ENCODE measurements at places on chromosomes 1 and 21.

DNA sequence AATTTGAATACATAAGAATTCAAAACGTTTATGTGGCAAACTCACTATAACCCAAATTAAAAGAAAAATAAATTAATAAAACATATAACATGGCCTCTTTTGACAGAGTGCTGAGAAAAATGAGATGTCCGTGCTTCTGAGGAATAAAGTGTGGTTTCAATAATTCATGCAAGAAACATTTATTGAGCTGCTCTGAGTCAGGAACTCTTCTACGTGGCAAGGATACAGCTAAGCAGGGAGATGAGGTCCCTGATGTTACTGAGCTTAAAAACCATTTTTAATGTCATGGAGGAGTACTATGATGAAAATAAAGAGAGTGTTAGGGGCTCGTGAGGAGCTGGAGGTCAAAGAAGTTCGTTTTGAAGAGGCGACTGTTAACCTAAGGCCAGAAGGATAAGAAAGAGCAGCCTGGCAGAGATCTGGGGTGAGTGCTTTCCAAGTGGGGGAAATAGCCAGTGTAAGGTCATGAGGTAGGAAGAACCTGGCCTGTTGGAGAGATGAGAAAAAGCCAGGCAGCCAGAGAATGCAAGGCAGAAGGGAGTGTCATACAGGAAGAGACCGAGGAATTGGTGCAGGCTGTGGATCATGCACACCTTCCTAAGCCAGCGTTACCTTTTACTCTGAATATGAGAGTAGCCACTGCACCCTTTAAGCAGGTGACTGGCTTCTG is 182.2 kb upstream of the DUSP10 start:
- DNase-seq, result no peak

DNA sequence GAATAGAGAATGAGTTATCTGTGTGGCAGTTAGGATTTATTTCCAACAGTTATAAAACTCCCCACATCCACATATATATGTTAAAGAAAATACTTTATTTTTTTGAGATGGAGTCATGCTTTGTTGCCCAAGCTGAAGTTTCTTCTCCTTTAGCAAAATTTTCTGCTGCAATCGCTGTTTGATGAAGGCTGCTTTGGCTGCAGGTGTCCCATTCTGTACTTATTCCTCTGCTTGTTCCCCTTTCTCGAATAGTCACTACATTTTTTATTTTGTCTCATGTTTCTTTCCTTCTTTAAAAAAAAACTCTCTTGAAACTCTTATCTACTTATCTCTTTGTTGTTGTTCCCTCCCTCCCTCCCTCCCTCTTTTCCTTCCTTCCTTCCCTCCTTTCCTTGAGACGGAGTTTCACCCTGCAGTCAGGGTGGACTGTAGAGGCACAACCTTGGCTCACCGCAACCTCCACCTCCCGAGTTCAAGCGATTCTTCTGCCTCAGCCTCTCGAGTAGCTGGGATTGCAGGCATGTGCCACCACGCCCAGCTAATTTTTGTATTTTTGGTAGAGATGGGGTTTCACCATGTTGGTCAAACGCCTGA is 10.6 kb downstream of the OR2W3 start:
- DNase-seq, result no peak

GRCh38 chr1:212587888-212588510 is 20.6 kb upstream of the ATF3 start:
- no peak for DNase-seq

DNA sequence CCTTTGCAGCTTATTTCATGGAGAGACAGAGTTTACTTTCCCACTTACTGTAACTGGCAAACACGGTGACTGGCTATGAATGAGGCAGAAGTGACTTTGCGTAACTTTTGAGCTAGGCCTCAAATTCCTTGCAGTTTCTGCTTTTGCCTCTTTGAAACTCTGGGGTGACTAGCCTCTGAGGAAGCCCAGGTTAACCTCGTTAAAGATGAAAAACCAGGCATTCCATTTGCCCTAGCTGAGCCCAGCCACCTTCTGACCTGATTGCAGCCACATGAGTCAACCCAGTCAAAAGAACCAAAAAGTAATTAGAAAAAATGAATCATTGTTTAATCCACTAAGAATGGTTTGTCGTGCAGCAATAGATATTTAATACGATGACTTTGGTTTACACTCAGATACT is 20.4 kb downstream of the PRMT6 start:
- DNase-seq, result no peak

DNA sequence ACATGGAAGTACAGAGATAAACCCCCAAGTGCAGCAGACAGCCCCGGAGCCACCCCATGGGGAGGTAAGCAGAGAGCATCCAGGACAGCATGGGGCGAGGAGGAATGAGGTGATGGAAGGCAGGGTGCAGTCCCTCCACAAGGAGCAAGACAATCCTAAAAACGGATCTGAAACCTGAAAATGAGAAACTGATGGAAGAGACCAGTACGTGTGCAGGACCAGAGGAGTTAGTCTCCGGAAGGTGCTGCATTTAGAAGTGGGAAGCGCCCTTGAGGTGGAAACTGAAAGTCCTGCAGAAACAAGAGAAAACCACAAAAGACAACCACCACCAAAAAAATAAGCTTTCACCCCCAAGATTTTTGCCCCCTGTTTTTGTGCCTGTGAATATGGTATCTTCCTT is 17.4 kb upstream of the DDOST start:
- DNase-seq, result no peak

DNA sequence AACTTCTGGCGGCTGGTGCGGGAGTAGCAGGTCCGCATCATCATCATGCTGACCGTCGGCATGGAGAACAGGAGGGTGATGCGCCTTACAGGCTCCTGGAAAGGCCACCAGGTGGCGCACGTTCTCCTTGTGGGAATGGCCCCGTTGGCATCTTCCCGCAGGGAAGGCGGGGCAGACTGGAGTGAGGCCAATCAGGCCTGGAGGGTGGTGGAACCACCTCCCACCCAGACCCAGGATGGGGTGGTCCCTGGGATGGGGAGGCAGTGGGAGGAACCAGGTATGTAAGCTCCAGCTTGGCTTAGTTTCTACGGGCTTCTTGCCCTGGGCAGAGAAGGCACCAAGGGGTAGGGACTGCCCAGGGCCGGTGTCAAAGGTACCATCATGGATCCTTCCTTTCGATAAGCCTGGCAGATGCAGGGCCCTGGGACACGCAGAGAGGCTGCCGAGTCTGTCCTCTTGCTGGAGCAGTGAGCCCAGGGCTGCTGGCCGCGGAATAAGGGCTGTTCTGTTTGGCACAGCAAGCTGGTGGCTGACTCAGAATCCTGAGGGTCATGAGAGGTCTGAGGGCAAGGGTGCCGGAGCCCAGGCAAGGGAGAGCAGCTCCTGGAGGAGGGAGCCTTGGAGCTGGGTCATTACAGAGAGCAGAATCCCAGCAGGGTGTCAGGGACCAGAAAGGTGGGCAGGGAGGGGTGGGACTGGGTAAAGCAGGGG is 8.7 kb upstream of the LGR6 start:
- peak; percentile 41 for DNase-seq

DNA sequence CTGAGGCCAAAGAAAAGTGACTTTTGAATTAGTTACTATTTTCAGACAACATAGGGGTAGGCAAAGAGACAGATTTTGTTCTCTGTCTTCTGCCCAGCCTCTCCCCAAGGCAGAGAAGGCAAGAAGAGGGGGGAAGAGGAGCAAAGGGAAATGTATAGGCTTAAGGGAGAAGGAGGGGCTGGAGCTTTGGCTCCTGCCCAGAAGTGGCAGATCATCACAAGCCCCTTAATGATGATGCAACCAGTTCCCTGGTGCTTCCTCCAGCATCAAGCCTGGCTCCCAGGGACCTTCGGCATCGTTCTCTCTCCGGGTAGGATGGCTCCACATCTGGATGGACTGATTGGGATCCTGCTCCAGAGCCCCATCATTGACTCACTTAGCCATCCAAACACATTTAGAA is 112.8 kb downstream of the KCND3 start:
- DNase-seq, result no peak

DNA sequence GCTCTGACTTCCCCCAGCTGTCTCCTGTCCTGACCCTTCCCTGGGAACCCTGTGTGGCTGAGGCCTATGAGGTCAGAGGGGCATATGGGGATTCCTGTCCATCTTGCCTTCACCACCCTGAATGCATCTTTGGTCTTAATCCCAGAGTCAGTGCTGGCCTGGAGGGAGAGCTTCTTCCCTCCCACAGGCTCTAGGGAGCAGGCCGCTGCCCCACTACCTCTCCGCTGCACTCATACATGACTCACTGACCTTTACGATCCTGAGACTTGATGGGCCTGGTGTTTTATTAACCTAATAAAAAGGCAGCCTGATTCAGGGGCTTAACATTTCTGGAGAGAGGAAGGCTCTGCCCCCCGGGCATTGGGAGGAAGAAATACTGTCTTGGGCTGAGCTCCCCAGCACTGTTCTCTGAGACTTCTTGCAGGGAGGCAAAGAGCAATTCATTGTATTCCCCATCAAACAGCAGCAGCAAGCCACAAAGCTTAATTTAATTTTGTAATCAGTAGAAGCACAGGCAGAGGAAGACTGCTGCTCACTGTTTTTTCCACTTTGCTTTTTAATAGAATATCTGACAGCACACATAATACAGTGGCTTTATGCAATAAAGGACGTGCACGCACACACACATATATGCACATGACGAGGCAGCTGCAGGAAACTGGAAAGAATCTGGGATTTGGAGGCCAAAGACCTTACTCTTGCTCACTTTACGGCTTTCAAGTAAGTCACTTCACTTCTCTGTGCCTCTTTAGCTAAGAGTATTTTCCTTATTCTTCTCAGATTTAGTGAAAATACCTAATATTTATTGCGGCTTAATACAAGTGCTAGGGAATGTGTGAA is 89.2 kb upstream of the GRIK3 start:
- DNase-seq, result no peak

- no peak for DNase-seq
Measured at GRCh38 chr1:24027838-24028468, 47.8 kb upstream of the SRSF10 start.

DNA sequence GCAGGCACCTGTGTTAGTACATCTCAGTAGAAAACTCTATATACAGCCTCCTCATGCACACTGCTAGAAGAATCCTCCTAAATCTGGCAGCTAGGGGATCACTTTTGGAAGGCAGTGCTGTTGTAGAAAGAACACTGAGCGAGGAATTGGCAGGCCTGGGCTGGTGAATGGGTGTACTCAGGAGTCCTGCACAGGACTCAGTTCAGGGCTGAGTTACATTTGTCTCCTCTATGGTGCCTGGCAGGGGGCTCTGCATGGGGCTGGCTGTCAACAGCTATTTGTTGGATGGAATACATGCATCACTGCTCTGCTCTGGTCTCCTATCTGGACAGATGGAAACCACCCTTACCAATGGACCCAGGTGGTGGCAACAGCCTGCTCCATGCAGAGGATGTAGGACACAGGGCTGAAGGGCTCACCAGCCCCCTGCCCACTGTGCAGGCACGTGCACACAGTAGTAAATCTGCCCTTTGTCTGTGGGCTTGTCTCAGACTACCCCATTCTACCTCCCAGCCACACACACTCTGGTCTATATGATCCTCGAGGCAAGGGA is 74.2 kb downstream of the LRIG2 start:
- no peak for DNase-seq

DNA sequence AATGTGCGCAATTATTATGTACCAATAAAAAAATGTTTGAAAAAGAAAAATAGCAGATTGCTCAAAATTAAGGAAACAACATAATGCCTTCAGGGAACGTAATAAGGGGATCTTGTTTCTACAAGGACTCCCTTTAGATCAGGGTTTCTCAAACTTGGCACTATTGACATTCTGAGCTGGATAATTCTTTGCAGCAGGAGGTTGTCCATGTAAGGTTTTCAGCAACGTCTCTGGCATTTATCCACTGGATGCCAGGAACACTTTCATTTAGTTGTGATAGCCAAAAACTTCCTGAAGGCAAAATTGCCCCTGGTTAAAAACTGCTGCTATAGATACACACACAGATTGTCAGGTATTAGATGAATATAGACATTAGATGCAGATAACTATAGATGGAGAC is 666.7 kb upstream of the ADAMTS5 start:
- DNase-seq, result no peak

- no peak for DNase-seq
Measured at GRCh38 chr1:226872437-226872836, 2.0 kb downstream of the PSEN2 start.

GRCh38 chr1:170935231-170935630 is at the start of gene MROH9:
Gene MROH9 (plus strand): TSS chr1:170935534. CDS start chr1:170945557, 10,023 bp downstream.
- DNase-seq, result no peak

GRCh38 chr1:39490596-39491145 is 765 bp upstream of the BMP8A start:
- no peak for DNase-seq

GRCh38 chr21:14241297-14241696 is 25.3 kb downstream of the RBM11 start:
- no peak for DNase-seq

GRCh38 chr1:184911103-184911745 is 63.1 kb downstream of the NIBAN1 start:
- no peak for DNase-seq

DNA sequence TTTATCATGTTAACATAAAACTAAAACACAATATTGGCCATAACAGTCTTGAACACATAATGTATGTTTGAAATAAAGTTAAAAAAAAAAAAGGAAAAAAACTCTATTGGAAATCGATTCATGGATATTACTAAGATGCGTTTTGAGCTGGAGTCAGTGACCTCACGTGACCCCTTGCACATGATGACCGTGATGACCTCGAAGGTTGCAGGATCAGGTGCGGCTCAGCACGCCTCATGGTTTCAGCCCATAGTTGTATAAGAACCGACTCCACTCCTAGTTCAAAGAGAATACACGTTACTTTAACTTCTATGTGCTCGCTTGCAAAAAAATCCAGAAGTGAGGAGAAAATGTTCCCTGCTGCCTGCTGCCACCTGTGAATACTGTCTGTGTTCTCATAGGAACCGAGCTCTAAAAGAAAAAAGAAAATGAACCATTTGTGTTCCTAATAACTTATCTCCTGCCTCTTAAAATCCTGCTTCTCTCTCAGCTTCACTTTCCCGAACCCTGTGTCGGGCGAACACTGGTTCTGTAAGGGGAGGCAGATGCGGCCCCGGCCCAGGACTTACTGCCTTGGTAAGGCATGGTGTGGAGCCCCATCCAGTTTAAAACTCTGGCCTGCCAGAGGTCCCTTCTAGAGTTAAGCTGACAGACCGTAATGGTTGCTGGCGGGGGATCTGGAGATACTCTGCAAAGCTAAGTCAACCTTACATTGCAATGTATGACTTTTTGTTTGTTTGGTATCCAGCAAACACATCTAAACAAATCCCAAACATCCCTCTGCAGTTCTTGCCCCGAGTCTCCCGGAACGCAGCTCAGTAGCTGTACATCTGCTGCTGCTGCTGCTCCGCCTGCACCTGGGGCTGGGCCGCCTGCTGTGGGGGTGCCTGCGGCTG is 33.8 kb upstream of the RIPK4 start:
- no peak for DNase-seq

GRCh38 chr1:113940365-113941244 is 11.5 kb downstream of the HIPK1 start:
- DNase-seq, result peak; percentile 19

GRCh38 chr1:162587347-162587746 is 25.8 kb downstream of the UAP1 start:
- no peak for DNase-seq

GRCh38 chr1:162632217-162632666 is at the start of gene DDR2:
Gene DDR2 (plus strand): TSS chr1:162632464. CDS start chr1:162719064, 86,600 bp downstream.
- DNase-seq, result no peak

- DNase-seq, result no peak
Measured at GRCh38 chr1:176899321-176899720, 265.2 kb downstream of the ASTN1 start.

Measured in stimulated activated CD8-positive, alpha-beta memory T cell treated with anti-CD3 and anti-CD28 coated beads, Interleukin-7, amount 100 ng/mL, for 1 hour (primary cell).